ENCODE measurements at places on chromosomes 12 and 14. TPM values are rescaled to one million over a fixed set of nuclear protein-coding genes. Genes with fewer than 3 reads are reported as not detected.
A peak's percentile ranks its signal among the peaks of the same experiment; 100 is the strongest.

- no peak overlapping the region for H3K27ac ChIP-seq
- no peak for DNase-seq
- H3K27me3 ChIP-seq, result peaks cover 31% of the 10 kb centered on the region
- H3K4me1 ChIP-seq, result peaks cover 3% of the 10 kb centered on the region
- H3K36me3 ChIP-seq, result no peaks in the 10 kb centered on the region
Measured at GRCh38 chr14:103204852-103205540, 81.7 kb downstream of the TNFAIP2 start.

- H3K4me1 ChIP-seq, result no peaks in the 10 kb centered on the region
- H3K4me3 ChIP-seq, result no peak overlapping the region
- H3K36me3 ChIP-seq, result no peaks in the 10 kb centered on the region
Measured at GRCh38 chr14:91829511-91829910, 37.8 kb downstream of the TC2N start.

DNA sequence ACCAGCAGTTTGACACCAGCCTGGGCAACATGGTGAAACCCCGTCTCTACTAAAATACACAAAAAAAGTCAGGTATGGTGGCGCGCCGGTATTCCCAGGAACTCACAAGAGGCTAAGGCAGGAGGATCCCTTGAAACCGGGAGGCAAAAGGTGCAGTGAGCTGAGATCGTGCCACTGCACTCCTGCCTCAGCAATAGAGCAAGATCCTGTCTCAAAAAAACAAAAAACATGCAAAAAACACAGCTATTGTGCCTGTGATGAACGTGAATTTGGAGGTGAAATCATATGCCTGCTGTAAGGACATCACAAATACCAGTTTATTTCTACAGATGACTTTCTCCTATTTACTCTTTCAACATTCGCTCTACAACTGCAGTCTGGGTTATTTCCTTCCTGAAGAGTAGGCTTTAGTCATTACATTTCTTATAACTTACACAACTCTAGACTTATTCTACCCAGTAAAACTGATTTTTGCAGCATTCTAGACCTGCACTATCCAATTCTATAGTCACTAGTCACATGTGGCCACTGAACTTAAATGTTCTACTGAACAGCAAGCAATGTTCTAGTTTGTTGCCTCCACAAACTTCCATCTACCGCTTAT lies 48.3 kb downstream of the HNRNPC start:
- H3K4me3 ChIP-seq, result no peak overlapping the region
- H3K27me3 ChIP-seq, result no peaks in the 10 kb centered on the region
- peaks cover 82% of the 10 kb centered on the region for H3K36me3 ChIP-seq
- DNase-seq, result no peak
- H3K4me1 ChIP-seq, result peaks cover 48% of the 10 kb centered on the region

- no peaks in the 10 kb centered on the region for H3K36me3 ChIP-seq
- no peak for DNase-seq
- peaks cover 3% of the 10 kb centered on the region for H3K4me1 ChIP-seq
- no peak overlapping the region for H3K27ac ChIP-seq
Measured at GRCh38 chr12:94202245-94203180, 54.1 kb downstream of the PLXNC1 start.

DNA sequence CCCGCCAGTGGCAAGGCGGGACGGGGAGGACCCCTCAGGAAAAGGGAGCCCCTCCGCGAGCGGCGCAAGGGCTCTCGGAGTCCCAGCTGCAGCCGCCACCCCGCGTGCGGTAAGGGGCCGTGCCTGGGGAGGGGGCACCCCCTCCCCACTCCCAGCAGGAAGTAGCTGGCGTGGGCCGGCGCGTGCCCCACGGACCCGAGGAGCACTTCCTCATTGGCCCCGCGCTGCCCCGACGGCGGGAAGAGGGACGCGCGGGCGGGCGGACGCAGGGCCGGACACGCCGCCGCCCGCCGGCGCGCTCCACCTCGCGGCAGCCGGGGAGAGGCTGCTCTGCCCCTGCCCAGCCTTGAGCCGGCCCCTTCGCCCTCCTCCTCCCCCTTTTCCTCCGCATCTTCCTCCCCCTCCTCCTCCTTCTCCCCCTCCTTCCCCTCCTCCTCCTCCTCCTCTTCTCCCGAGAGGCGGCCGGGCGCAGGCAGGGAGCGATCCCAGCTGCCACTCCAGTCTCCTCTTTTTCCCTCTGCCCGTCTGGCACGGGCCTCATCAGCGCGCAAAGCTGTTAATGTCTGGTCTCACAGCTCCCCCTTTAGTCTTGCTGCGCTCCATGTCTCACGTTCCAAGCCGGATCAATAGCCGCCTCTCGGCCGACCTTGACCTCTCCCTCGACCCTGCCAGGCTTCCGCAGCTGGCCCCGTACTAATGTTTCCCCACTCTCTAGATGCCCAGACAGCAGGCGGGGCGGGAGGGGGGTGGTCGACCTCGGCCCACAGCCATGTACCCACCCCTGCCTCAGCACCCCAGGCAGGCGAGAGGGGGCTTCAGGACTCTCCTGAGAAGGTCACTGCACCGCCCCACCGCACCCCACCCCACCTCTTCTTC lies 2.6 kb upstream of the BCL11B start:
- no peaks in the 10 kb centered on the region for H3K36me3 ChIP-seq
- peak overlapping the region; percentile 54 for H3K4me3 ChIP-seq
- peaks cover 13% of the 10 kb centered on the region for H3K4me1 ChIP-seq
- peak; percentile 94 for DNase-seq
- H3K27me3 ChIP-seq, result peaks cover 55% of the 10 kb centered on the region

DNA sequence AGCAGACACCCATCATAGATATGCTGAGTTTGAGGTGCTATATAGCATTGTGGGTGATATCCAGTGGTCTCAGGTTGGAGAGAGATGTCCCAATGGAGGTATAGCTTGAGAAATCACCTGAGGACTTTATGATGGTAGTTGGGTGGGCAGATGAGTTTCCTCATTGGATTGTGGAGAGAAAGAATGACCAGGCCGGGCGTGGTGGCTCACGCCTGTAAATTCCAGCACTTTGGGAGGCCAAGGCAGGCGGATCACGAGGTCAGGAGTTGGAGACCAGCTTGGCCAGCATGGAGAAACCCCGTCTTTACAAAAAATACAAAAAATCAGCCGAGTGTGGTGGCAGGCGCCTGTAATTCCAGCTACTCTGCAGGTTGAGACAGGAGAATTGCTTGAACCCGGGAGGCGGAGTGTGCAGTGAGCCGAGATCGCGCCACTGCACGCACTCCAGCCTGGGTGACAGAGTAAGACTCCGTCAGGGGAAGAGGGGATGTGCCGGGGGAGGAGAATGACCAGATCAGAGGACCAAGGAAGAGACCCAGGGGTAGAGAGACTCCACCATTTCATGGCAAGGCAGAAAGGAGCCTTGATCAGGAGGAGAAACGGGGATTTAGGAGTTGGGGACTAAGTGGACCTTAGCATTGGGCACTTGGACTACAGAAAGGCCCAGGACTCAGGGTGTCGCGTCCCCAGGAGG lies 757 bp upstream of the PCK2 start:
- H3K4me3 ChIP-seq, result peak overlapping the region; percentile 92
- no peak overlapping the region for H3K27ac ChIP-seq
- no peaks in the 10 kb centered on the region for H3K27me3 ChIP-seq
- peaks cover 10% of the 10 kb centered on the region for H3K4me1 ChIP-seq
- DNase-seq, result peak; percentile 36

DNA sequence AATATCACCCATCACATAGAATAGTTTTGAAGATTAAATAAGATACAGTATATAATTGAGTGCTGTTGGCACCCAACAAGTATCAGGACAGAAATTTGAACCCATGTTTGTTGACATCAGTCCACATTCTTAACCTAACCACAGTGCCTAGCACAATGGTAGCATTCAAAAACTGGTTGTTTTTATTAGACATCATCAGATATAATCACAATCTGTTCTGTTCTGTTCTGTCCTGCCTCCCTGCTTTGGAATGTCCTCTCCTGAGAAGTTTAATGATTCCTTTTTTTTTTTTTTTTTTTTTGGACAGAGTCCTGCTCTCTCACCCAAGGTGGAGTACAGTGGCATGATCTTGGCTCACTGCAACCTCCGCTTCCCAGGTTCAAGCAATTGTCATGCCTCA lies 476.6 kb downstream of the RMST start:
- no peak overlapping the region for H3K4me3 ChIP-seq
- no peaks in the 10 kb centered on the region for H3K4me1 ChIP-seq
- no peaks in the 10 kb centered on the region for H3K36me3 ChIP-seq
- no peak overlapping the region for H3K27ac ChIP-seq
- no peaks in the 10 kb centered on the region for H3K27me3 ChIP-seq
- DNase-seq, result no peak

- H3K27me3 ChIP-seq, result no peaks in the 10 kb centered on the region
- H3K27ac ChIP-seq, result no peak overlapping the region
- no peaks in the 10 kb centered on the region for H3K4me1 ChIP-seq
- DNase-seq, result no peak
- no peak overlapping the region for H3K4me3 ChIP-seq
Measured at GRCh38 chr12:114396869-114397719, 8.8 kb downstream of the TBX5 start.

- no peaks in the 10 kb centered on the region for H3K4me1 ChIP-seq
- DNase-seq, result no peak
- H3K4me3 ChIP-seq, result no peak overlapping the region
Measured at GRCh38 chr12:100675432-100675831, 101.9 kb downstream of the GAS2L3 start.

DNA sequence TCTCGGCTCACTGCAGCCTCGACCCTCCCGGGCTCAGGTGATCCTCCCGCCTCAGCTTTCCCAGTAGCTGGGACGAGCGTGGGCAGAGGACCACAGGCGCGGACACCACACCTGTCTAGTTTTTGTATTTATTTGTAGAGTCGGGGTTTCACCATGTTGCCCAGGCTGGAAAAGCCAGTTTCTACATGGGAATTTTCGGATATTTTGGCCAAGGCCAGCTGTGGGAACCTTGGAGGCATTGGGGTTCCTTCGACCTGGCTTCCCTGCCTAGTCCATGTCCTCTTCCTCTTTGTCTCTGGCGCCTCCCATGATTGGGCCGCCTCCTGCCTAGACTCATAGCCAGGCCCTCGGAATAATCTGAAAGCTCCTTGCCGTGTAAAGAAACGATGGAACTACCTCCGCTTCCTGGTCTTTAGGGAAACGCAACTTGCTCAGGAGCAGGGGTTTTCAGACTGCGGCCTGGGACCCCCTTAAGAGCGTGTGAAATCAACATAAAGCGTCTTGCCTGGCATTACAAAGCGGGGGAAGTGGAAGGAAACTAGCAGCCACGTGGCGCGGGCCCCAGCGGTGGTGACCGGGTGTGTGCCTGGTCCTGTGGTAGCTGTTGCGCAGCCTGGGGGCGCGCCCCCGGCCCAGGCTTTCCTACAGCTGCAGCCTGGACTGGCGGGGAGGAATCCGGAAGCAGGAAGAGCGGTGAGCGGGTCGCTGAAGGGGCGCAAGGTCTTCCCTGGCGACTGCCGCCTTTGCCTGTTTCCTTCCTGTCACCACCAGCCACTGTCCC lies 1.4 kb upstream of the HSP90AA1 start:
- DNase-seq, result peak; percentile 83
- H3K4me1 ChIP-seq, result peaks cover 29% of the 10 kb centered on the region
- H3K4me3 ChIP-seq, result peak overlapping the region; percentile 78
- H3K27ac ChIP-seq, result peak overlapping the region; percentile 81
- H3K27me3 ChIP-seq, result no peaks in the 10 kb centered on the region
- peaks cover 28% of the 10 kb centered on the region for H3K36me3 ChIP-seq

DNA sequence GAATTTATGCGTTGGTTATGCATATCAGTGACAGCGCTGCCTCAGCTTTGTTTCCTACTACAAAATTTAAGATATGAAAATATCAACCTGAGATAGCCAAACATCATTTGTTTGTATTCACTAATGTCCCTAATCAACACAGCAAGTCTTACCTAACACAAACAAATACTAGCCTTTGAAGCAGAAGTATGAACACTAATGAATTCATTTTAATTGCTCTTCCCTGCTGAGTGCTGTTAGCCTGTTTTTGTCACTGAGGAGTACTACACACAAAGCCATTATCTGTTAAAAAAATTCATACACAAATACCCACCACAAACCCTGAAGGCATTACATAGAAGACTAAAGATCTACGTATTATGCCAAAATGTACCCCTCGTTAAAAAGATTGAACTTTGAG lies 150.8 kb downstream of the HELB start:
- no peak overlapping the region for H3K27ac ChIP-seq
- H3K36me3 ChIP-seq, result no peaks in the 10 kb centered on the region
- no peak overlapping the region for H3K4me3 ChIP-seq
- no peak for DNase-seq

GRCh38 chr14:93951635-93952540 lies 24.5 kb downstream of the ASB2 start:
- no peak overlapping the region for H3K27ac ChIP-seq
- DNase-seq, result no peak
- peaks cover 4% of the 10 kb centered on the region for H3K27me3 ChIP-seq
- no peaks in the 10 kb centered on the region for H3K36me3 ChIP-seq

DNA sequence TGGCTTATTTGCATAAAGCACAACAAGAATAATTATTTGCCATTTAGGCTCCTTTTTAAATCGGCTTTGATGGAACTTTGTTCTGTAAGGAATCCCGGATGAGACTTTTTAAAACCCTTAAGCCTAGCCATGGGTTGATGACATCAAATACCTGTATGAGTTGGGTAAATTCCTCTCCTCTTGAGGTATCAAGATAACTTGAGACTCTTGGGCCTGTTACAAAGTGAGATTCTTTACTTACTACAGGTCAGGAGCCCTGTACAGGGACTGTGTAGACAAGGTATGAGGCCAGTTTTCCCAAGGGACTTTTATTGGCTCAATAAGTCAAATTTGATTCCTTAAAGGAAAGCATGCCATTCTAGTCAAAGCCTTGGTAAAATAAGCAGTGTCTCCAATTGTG lies 68.8 kb downstream of the HSD17B6 start:
- no peak overlapping the region for H3K4me3 ChIP-seq
- DNase-seq, result no peak
- H3K27me3 ChIP-seq, result peaks cover 19% of the 10 kb centered on the region
- H3K27ac ChIP-seq, result no peak overlapping the region
- H3K4me1 ChIP-seq, result peaks cover 10% of the 10 kb centered on the region

DNA sequence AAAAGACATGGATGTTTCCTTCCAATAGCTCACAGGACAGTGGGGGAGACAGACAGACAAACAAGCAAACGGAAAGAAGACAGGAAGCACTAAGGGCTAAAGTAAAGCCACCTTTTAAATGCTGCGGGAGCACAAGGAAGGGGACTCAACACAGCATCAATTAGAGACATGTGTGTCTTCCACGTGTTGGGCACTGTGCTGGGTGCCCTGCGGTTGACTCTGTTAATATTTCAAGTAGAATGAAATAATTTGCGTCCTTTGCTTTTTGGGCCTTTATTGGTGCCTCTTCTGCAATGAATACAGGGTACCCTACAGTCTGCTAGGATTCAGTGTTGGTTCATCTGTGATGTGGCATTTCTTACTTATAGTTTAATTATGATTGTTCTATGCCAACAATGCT lies 90.9 kb upstream of the CPM start:
- H3K4me1 ChIP-seq, result peaks cover 23% of the 10 kb centered on the region
- H3K27ac ChIP-seq, result no peak overlapping the region
- no peaks in the 10 kb centered on the region for H3K36me3 ChIP-seq
- H3K27me3 ChIP-seq, result no peaks in the 10 kb centered on the region
- no peak overlapping the region for H3K4me3 ChIP-seq

ASCL1 gene
- total RNA-seq, result not detected

CLECL1 gene
- not detected for total RNA-seq

PARPBP gene
- 6.5 TPM for total RNA-seq

RGS6 gene
- not detected for total RNA-seq

KRT6C gene
- not detected for total RNA-seq

CHGA gene
- not detected for total RNA-seq
